ENCODE measurements at places on chromosomes 3 and 15.

- H3K4me3 ChIP-seq = no peak overlapping the region
- H3K36me3 ChIP-seq = no peaks in the 10 kb centered on the region
- H3K4me1 ChIP-seq = no peaks in the 10 kb centered on the region
- no peak overlapping the region for H3K27ac ChIP-seq
Measured at GRCh38 chr3:62197350-62198012, 175.9 kb downstream of the FEZF2 start.

DNA sequence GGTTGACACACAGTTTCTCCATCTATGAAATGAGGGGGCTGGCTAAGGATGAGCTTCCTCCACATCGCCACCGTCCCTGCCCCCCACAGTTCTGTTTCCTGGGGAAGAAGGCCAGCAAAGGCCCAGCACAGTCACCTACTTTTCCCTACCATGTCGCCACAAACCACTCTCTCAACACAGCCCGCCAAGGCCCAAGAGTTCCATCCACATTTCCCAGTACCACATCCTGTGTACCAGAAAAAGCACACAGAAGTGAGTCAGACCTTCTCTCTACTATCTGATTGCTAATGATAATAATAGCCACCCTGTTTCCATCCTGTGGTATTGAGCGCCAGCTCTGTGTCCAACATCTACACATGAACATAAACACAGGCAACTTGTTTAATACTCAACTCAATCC lies 30.3 kb upstream of the C15orf39 start:
- peak; percentile 89 for DNase-seq
- no peak overlapping the region for H3K4me3 ChIP-seq
- peaks cover 30% of the 10 kb centered on the region for H3K4me1 ChIP-seq
- H3K27ac ChIP-seq = no peak overlapping the region
- no peaks in the 10 kb centered on the region for H3K36me3 ChIP-seq

GRCh38 chr3:187558990-187559389 lies 111.2 kb downstream of the SST start:
- no peaks in the 10 kb centered on the region for H3K27me3 ChIP-seq
- no peaks in the 10 kb centered on the region for H3K4me1 ChIP-seq
- no peak for DNase-seq
- H3K36me3 ChIP-seq = no peaks in the 10 kb centered on the region
- no peak overlapping the region for H3K4me3 ChIP-seq
- H3K27ac ChIP-seq = no peak overlapping the region

GRCh38 chr15:41907141-41907540 lies 13.3 kb upstream of the SPTBN5 start:
- no peaks in the 10 kb centered on the region for H3K27me3 ChIP-seq
- H3K36me3 ChIP-seq = peaks cover 27% of the 10 kb centered on the region
- H3K27ac ChIP-seq = no peak overlapping the region
- DNase-seq = no peak
- H3K4me3 ChIP-seq = no peak overlapping the region

GRCh38 chr15:59327942-59328341 lies 44.7 kb downstream of the MYO1E start:
- no peaks in the 10 kb centered on the region for H3K36me3 ChIP-seq
- H3K27ac ChIP-seq = no peak overlapping the region
- no peaks in the 10 kb centered on the region for H3K27me3 ChIP-seq
- peaks cover 27% of the 10 kb centered on the region for H3K4me1 ChIP-seq
- no peak for DNase-seq
- no peak overlapping the region for H3K4me3 ChIP-seq

GRCh38 chr15:91413142-91413541 lies 313.1 kb downstream of the SV2B start:
- H3K4me1 ChIP-seq = no peaks in the 10 kb centered on the region
- no peaks in the 10 kb centered on the region for H3K36me3 ChIP-seq
- peak; percentile 63 for DNase-seq
- no peaks in the 10 kb centered on the region for H3K27me3 ChIP-seq
- H3K4me3 ChIP-seq = no peak overlapping the region
- H3K27ac ChIP-seq = no peak overlapping the region

DNA sequence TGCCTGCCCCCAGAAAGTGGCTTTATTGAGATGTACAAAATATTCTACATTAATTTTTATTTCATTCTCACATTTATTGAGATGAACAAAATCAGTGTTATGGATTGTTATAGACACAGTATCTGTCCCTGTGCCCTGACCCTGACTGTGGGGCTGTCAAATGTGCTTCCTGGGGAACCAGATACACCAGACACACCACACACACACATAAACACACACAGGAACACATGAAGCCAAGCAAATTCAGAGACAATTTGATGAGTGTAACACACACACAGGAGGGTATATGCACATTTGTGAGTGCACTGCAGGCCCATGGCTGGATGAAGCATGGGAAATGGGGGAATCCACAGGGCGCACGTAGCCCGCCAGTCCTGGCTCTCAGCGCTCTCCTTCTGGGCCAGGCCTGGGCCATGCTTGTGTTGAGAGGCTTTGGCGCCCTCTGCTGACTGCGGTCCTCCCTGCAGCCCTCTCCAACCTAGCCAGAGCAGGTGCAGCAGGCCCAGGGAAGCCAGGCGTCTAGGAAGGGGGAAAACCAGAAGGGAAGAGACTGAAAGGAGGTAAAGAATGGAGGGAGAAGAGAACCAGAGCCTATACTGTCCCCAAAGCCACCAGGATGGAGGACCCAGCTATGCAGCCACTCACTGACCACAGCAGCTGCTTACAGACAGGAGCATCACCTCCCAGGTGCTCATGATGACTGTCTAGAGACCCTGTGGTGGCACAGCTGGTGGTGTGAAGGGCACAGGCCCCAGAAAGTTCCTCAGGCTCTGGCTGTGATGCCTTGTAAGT lies 18.0 kb upstream of the LOXL1 start:
- H3K27ac ChIP-seq = no peak overlapping the region
- H3K4me1 ChIP-seq = peaks cover 5% of the 10 kb centered on the region
- H3K36me3 ChIP-seq = no peaks in the 10 kb centered on the region
- no peak overlapping the region for H3K4me3 ChIP-seq

GRCh38 chr3:27805282-27805681 lies 83.2 kb upstream of the EOMES start:
- no peak overlapping the region for H3K4me3 ChIP-seq
- no peak for DNase-seq
- H3K27me3 ChIP-seq = no peaks in the 10 kb centered on the region
- no peak overlapping the region for H3K27ac ChIP-seq
- H3K4me1 ChIP-seq = no peaks in the 10 kb centered on the region

- peaks cover 7% of the 10 kb centered on the region for H3K36me3 ChIP-seq
- no peak for DNase-seq
- H3K4me1 ChIP-seq = no peaks in the 10 kb centered on the region
- no peak overlapping the region for H3K4me3 ChIP-seq
- H3K27ac ChIP-seq = no peak overlapping the region
Measured at GRCh38 chr3:42216302-42216701, 49.7 kb downstream of the CCK start.

- peaks cover 21% of the 10 kb centered on the region for H3K4me1 ChIP-seq
- H3K4me3 ChIP-seq = no peak overlapping the region
- no peaks in the 10 kb centered on the region for H3K36me3 ChIP-seq
- no peaks in the 10 kb centered on the region for H3K27me3 ChIP-seq
Measured at GRCh38 chr3:40969341-40969740, 230.0 kb upstream of the CTNNB1 start.

- H3K36me3 ChIP-seq = no peaks in the 10 kb centered on the region
- no peak for DNase-seq
- no peak overlapping the region for H3K27ac ChIP-seq
- H3K27me3 ChIP-seq = no peaks in the 10 kb centered on the region
- no peaks in the 10 kb centered on the region for H3K4me1 ChIP-seq
- no peak overlapping the region for H3K4me3 ChIP-seq
Measured at GRCh38 chr3:145055375-145056076, 1083.9 kb downstream of the DIPK2A start.

GRCh38 chr3:141810161-141810560 lies 47.0 kb downstream of the GRK7 start:
- no peaks in the 10 kb centered on the region for H3K36me3 ChIP-seq
- H3K27me3 ChIP-seq = no peaks in the 10 kb centered on the region
- no peak overlapping the region for H3K4me3 ChIP-seq
- no peak for DNase-seq
- H3K27ac ChIP-seq = no peak overlapping the region
- no peaks in the 10 kb centered on the region for H3K4me1 ChIP-seq

GRCh38 chr3:41018855-41019254 lies 180.4 kb upstream of the CTNNB1 start:
- DNase-seq = no peak
- H3K36me3 ChIP-seq = no peaks in the 10 kb centered on the region
- no peaks in the 10 kb centered on the region for H3K27me3 ChIP-seq
- no peak overlapping the region for H3K4me3 ChIP-seq
- no peak overlapping the region for H3K27ac ChIP-seq

DNA sequence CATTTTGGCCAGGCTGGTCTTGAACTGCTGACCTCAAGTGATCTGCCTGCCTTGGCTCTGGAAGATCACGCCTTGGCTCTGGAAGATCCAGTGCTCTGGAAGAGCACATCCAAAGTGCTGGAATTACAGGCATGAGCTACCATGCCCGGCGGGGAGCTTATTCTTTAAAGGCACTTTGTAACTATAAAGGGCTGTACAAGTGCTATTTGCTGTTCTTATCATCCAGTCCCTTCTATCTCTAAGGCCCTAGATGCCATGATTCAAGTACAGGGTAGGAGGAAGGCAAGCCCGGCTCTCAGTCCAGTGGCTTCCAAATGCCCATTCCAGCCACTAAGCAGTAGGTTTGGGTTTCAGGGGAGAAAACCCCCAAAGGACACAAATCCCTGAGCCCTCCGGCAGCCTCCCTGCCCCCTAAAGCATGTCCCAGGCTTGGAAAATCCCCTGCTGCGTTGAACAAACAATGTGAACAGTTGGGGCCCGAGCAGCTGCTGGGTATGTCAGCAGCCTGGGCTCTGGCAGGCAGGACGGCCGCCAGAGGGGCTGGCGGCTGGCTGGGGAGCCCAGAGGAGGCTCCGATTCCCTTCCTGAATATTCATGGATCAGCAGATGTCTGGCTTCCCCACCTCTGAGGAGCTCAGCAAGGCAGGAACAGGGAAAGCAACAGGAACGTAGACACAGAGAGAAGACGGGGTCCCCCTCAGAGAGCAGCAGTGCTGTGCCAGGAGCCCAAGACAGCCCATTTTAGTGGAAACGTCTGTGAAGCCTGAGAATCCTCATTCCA lies 7.7 kb downstream of the IGDCC4 start:
- H3K27ac ChIP-seq = peak overlapping the region; percentile 52
- no peaks in the 10 kb centered on the region for H3K27me3 ChIP-seq
- peaks cover 56% of the 10 kb centered on the region for H3K4me1 ChIP-seq
- H3K4me3 ChIP-seq = peak overlapping the region; percentile 3

GRCh38 chr15:74564182-74564581 lies 23.2 kb downstream of the ARID3B start:
- no peaks in the 10 kb centered on the region for H3K27me3 ChIP-seq
- H3K36me3 ChIP-seq = peaks cover 2% of the 10 kb centered on the region
- H3K4me3 ChIP-seq = no peak overlapping the region

DNA sequence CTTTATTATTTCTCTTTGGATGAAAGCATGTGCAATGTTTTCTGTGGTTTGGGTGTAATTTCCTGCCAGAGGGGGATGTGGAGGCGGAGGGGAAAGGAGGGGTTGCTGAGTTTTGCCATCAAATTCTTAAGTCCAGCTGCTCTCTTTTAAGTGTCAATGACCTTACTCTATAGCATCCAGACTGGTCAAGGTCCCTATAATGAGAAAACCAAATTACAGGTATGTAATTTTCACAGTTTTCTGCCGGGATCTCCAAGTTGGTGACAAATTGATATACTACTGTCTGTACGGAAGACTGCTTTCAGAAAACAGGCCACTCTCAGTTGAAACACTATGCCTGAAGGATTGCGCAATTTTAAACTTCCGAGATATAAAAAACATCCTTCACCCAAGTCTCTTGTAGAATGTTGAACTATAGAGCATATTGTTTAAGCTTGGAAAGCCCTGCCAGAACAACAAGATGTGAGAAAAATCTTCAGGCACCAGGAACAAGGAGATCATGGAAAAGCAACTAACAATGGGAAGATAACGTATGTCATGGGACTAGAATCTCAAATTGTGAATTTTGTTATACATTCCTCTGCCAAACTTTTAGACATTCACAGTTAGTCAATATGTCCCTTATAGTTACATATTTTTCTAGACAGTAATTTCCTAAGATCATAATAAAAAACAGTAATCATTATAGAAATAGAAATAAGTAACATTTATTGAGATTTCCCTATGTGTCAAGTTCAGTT lies 300.7 kb upstream of the SATB1 start:
- H3K36me3 ChIP-seq = no peaks in the 10 kb centered on the region
- no peak overlapping the region for H3K27ac ChIP-seq
- H3K27me3 ChIP-seq = no peaks in the 10 kb centered on the region
- H3K4me1 ChIP-seq = no peaks in the 10 kb centered on the region
- no peak overlapping the region for H3K4me3 ChIP-seq

- no peaks in the 10 kb centered on the region for H3K27me3 ChIP-seq
- no peak overlapping the region for H3K4me3 ChIP-seq
- H3K36me3 ChIP-seq = peaks cover 3% of the 10 kb centered on the region
- DNase-seq = no peak
Measured at GRCh38 chr3:29561651-29562149, 280.8 kb downstream of the RBMS3 start.

- H3K4me3 ChIP-seq = no peak overlapping the region
- no peaks in the 10 kb centered on the region for H3K36me3 ChIP-seq
- no peaks in the 10 kb centered on the region for H3K27me3 ChIP-seq
- H3K4me1 ChIP-seq = no peaks in the 10 kb centered on the region
- DNase-seq = no peak
Measured at GRCh38 chr15:99143655-99144610, 39.1 kb downstream of the SYNM start.

- DNase-seq = no peak
- peaks cover 8% of the 10 kb centered on the region for H3K27me3 ChIP-seq
- no peaks in the 10 kb centered on the region for H3K36me3 ChIP-seq
Measured at GRCh38 chr15:60568914-60569391, 90.0 kb upstream of the ICE2 start.

- DNase-seq = no peak
- H3K27me3 ChIP-seq = peaks cover 6% of the 10 kb centered on the region
- no peaks in the 10 kb centered on the region for H3K36me3 ChIP-seq
- no peak overlapping the region for H3K4me3 ChIP-seq
- peaks cover 22% of the 10 kb centered on the region for H3K4me1 ChIP-seq
Measured at GRCh38 chr15:70158309-70159000, 60.7 kb upstream of the TLE3 start.

DNA sequence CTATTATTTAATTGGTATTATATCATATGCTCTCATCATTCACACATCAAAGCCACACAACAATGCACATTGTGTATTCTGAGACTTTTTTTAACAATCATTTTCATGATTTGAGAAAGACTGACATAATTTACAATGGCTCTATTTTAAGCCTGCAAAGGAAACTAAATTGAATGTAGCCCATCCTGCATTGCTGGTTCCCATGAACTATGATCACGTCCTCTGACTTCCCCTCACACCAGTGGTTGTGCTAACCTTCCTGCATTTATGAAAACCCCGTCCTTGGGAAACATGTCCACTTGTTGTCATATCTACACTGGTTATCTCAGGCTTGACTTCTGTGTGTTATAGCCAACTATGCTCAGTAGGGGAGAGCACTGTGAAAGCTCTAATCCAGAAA lies 546.2 kb downstream of the MECOM start:
- H3K4me1 ChIP-seq = peaks cover 8% of the 10 kb centered on the region
- no peak overlapping the region for H3K4me3 ChIP-seq
- H3K27me3 ChIP-seq = no peaks in the 10 kb centered on the region
- peaks cover 31% of the 10 kb centered on the region for H3K36me3 ChIP-seq
